ENCODE measurements at places on chromosomes 1 and 21. TPM values are rescaled to one million over a fixed set of nuclear protein-coding genes. Genes with fewer than 3 reads are reported as not detected.

DNA sequence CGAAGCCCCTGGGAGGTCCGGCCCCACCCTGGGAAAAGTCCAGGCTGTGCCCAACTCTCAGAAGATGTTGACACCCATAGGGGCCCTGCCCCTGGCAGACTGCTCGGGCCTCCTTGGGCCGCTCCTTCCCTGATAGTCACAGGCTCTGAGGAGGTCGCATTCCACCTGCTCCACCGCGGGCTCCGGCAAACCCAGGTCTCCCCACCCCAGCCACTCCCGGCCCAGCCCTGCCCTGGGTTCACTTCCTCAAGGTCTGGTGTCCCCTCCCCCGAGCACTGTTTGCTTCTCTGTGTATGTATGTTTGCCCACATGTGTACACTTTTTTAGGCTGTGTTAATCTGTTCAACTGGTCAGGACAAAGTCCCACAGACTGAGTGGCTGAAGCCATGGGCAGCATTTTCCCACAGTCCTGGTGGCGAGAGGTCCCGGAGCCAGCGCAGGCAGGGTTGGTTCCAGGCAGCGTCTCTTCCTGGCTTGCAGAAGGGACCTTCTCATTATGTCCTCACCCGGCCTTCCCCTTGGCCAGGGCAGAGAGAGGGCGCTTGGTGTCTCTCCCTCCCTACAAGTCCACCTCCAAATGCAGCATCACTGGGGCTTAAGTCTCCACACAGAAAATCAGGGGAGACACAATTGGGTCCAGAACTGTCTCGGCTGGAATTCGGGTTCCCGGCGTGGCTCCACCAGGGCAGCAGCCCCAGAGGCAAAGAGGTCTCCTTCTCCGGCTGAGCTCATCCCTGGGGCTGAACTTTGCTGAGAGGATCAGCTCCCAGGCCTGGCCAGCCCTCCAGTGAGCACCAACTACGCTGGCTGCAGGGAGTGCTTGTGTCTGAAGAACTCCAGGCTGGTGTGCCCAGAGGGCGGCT, 10.5 kb upstream of the PRXL2B start:
- peaks cover 12% of the 10 kb centered on the region for H3K4me1 ChIP-seq
- H3K27me3 ChIP-seq = no peaks in the 10 kb centered on the region
- peak; percentile 75 for DNase-seq

MNDA gene
- not detected for total RNA-seq

DNA sequence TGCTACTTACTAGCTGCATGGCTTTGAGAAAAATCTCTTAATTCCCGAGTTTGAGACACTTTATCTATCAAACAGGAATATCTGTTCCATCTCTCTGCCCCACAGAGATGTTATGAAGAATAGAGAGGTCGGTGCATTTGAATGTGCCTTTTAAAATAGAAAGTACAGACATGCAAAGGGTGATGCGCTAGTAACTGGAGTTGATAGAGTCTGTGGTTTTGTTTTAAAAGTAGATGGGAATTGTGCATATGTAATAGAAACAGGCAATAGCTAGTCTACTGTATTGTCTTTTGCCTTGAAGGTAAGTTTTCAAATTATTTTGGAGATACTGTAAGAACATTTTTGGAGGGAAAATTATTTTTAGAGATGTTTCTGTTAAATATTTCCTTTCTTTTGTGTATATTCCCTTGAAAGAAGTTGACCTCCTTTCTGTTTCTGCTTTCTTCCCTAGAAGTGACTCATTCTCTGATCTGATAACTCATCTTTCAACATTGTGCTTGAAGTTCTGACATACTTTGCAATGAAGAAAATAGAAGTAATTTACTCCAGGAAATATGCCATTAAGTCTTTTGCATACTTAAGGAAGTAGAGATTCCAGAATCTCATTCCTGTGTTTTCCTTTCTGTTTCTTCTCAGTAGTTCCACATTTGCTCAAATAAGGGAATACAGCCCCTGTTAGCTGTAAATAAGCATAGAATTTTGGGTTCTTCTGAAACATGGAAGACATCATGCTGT, 151.6 kb downstream of the SDCCAG8 start:
- no peaks in the 10 kb centered on the region for H3K36me3 ChIP-seq
- H3K4me1 ChIP-seq = no peaks in the 10 kb centered on the region
- H3K27me3 ChIP-seq = no peaks in the 10 kb centered on the region
- no peak overlapping the region for H3K27ac ChIP-seq

DNA sequence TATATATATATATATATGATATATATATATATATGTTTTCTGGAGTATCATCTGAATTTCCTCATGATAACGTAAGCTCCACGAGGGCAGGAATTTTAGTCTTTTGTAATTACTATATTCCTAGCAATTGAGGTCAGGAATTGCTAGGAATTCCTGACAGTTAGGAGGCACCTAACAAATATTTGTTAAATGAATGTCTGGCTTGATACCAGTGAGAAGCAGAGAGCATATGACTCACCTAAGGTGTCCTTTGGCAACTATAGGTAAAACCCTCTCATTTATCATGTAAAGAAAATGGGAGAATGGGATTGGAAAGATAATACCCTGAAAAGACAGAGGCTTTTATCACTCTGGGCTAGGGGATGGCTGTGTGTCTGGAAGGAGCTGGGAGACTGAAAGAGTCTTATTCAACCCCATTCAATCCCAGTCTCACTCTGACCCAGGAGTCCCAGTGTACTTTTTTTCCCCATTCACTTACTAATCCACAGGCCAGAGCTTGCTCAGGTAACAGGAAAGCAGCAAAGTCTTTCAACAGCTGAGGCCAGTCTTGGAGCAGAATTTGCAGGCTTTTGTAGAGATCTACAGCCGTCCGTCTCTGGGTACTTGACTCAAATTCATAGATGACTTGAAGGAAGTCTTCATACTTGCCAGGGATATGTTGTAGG, 71.2 kb downstream of the DAP3 start:
- H3K4me3 ChIP-seq = no peak overlapping the region
- no peak overlapping the region for H3K27ac ChIP-seq
- DNase-seq = no peak
- H3K27me3 ChIP-seq = no peaks in the 10 kb centered on the region
- peaks cover 2% of the 10 kb centered on the region for H3K36me3 ChIP-seq
- no peaks in the 10 kb centered on the region for H3K4me1 ChIP-seq

ATP6V1G3 gene
- total RNA-seq = 4.7 TPM

- H3K4me1 ChIP-seq = no peaks in the 10 kb centered on the region
- no peaks in the 10 kb centered on the region for H3K27me3 ChIP-seq
- H3K27ac ChIP-seq = no peak overlapping the region
- no peak overlapping the region for H3K4me3 ChIP-seq
Measured at GRCh38 chr1:20578062-20578461, 10.8 kb upstream of the CDA start.

GRCh38 chr1:41917835-41918449, 780 bp downstream of the HIVEP3 start:
- H3K36me3 ChIP-seq = no peaks in the 10 kb centered on the region
- no peaks in the 10 kb centered on the region for H3K27me3 ChIP-seq
- peak overlapping the region; percentile 34 for H3K4me3 ChIP-seq
- H3K27ac ChIP-seq = no peak overlapping the region
- H3K4me1 ChIP-seq = no peaks in the 10 kb centered on the region
- peak; percentile 12 for DNase-seq

CELF3 gene
- 1.1 TPM for total RNA-seq

- no peaks in the 10 kb centered on the region for H3K27me3 ChIP-seq
- H3K4me1 ChIP-seq = no peaks in the 10 kb centered on the region
- H3K4me3 ChIP-seq = no peak overlapping the region
Measured at GRCh38 chr21:29914326-29914725, 25.5 kb downstream of the GRIK1 start.

DNA sequence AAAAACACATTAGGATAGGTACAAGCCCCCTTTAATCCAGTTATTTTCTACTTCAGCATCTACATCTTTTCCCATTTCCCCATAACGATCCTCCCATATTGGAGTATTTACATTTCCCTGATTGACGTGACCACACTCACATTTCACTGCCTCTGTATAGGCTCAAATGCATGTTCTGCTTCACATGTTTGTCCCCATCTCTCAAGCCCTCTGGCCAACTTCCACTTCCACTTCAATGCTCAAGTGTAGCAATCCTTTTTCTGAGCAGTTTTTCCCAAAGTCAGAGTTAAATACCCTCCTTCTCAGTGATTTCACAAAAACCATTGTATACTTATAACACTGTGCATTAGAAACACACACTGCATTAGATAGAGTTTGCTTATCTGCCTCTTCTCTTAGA, 61.8 kb upstream of the TTLL7 start:
- DNase-seq = no peak
- H3K4me1 ChIP-seq = no peaks in the 10 kb centered on the region
- H3K27me3 ChIP-seq = no peaks in the 10 kb centered on the region

SH2D1B gene
- total RNA-seq = not detected

DRAM2 gene
- total RNA-seq = 29.0 TPM

LAMC1 gene
- total RNA-seq = 323 TPM

TDRD5 gene
- total RNA-seq = 0.52 TPM

SYCP1 gene
- total RNA-seq = not detected

GRCh38 chr1:155017041-155017945, 14.7 kb downstream of the ZBTB7B start:
- H3K27ac ChIP-seq = peak overlapping the region; percentile 76
- H3K36me3 ChIP-seq = peaks cover 1% of the 10 kb centered on the region
- H3K4me3 ChIP-seq = peak overlapping the region; percentile 6
- DNase-seq = peak; percentile 98

PALMD gene
- total RNA-seq = not detected

GRCh38 chr1:57959531-57960241, 535.8 kb upstream of the DAB1 start:
- no peak for DNase-seq
- H3K4me1 ChIP-seq = no peaks in the 10 kb centered on the region
- no peaks in the 10 kb centered on the region for H3K27me3 ChIP-seq
- H3K36me3 ChIP-seq = no peaks in the 10 kb centered on the region

CCDC30 gene
- 1.4 TPM for total RNA-seq

DNA sequence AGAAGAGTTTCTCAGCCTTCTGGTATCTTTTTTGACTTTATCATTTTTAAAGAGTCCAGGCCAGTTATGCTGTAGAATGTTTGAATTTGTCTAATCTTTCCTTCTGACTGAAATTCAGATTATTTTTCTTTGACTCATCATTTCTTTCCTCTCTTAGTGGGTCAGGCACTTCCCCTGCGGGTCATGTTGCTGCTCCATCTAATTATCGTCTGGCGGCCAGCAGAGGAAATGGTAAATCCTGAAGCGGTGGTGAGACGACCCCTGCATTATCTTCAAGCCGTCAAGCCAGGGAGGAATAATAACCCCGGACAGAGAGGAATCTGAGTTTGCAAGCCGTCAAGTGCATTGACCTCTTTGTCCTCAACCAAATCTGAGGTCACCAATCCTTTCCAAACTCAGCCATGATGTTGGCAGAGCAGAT, 102.1 kb downstream of the ADSS2 start:
- no peaks in the 10 kb centered on the region for H3K27me3 ChIP-seq
- H3K27ac ChIP-seq = no peak overlapping the region
- no peaks in the 10 kb centered on the region for H3K36me3 ChIP-seq

ACKR1 gene
- total RNA-seq = not detected

GRCh38 chr1:191592039-191592438, 566.2 kb upstream of the RGS18 start:
- no peaks in the 10 kb centered on the region for H3K4me1 ChIP-seq
- no peak overlapping the region for H3K27ac ChIP-seq
- H3K36me3 ChIP-seq = no peaks in the 10 kb centered on the region
- DNase-seq = no peak

FCGR2B gene
- total RNA-seq = not detected

GRCh38 chr1:66395202-66396061, 138.5 kb upstream of the SGIP1 start:
- H3K4me1 ChIP-seq = no peaks in the 10 kb centered on the region
- no peaks in the 10 kb centered on the region for H3K36me3 ChIP-seq
- no peak overlapping the region for H3K27ac ChIP-seq

MASP2 gene
- 0.32 TPM for total RNA-seq

- no peak for DNase-seq
- H3K4me3 ChIP-seq = no peak overlapping the region
- no peak overlapping the region for H3K27ac ChIP-seq
- H3K4me1 ChIP-seq = no peaks in the 10 kb centered on the region
Measured at GRCh38 chr1:29379443-29380073, 143.2 kb downstream of the PTPRU start.

TBX19 gene
- 2.8 TPM for total RNA-seq

- H3K36me3 ChIP-seq = no peaks in the 10 kb centered on the region
- DNase-seq = no peak
- H3K27ac ChIP-seq = peak overlapping the region; percentile 11
- H3K27me3 ChIP-seq = no peaks in the 10 kb centered on the region
- peaks cover 23% of the 10 kb centered on the region for H3K4me1 ChIP-seq
- H3K4me3 ChIP-seq = no peak overlapping the region
Measured at GRCh38 chr1:31580513-31580870, 4.2 kb downstream of the TINAGL1 start.

DNA sequence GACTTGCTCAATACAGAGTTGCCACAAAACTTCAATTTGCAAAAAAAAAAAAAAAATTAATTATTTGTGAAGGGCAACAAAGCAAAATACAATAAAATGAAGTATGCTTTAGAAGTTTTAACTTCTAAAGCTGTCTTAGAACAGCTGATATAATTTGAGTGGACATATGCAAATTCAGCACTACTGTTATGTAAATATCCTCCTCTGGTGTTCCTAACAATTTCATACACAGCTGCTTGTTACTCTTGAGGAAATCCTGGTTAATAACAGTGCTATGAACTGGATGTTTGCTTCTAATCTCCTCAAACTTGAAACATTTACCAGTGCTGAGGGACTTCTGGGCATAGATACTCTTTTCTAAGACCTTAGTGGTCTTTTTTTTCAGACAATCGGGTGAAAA, 69.6 kb upstream of the COL24A1 start:
- no peaks in the 10 kb centered on the region for H3K27me3 ChIP-seq
- H3K27ac ChIP-seq = no peak overlapping the region
- DNase-seq = no peak
- H3K4me1 ChIP-seq = no peaks in the 10 kb centered on the region
- H3K36me3 ChIP-seq = no peaks in the 10 kb centered on the region

ANGPTL3 gene
- total RNA-seq = 0.77 TPM

GRCh38 chr1:101161619-101162018, 75.2 kb upstream of the S1PR1 start:
- H3K27me3 ChIP-seq = no peaks in the 10 kb centered on the region
- no peaks in the 10 kb centered on the region for H3K4me1 ChIP-seq
- no peak overlapping the region for H3K27ac ChIP-seq
- no peak for DNase-seq
- no peak overlapping the region for H3K4me3 ChIP-seq

DNA sequence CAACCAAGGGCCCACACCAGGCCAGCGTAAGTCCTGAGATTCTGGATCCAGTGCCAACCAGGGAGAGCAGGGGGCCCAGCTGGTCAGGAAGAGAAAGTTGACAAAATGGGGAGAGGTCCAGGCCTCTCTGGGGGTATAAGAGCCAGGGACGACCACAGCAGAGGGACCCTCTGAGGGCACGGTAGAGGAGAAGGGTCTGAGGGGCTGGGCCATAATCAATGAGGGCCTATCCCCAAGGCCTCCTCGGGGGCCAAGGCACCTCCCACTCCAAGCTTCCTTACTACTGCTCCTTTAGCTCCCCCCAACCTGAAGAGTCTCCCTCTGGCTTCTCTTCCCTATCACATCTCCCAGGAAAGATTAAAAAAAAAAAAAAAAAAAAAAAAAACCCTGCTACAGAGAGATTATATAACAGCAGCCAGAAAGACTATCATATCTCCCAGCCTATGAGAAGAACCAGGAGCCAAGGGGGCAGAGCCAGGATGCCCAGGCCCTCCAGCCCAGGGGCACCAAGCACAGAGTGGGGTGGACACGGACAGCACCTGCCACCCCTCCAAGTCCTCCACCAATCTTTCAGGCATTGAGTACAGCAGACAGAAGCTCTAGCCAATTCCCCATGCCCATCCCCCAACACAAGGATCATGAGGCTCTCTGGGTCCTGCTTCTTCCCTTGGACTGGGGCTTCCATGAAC, 2.7 kb downstream of the MEF2D start:
- no peak overlapping the region for H3K4me3 ChIP-seq
- H3K4me1 ChIP-seq = peaks cover 22% of the 10 kb centered on the region
- DNase-seq = no peak
- H3K36me3 ChIP-seq = no peaks in the 10 kb centered on the region
- no peaks in the 10 kb centered on the region for H3K27me3 ChIP-seq

GRCh38 chr1:168079761-168080160, 57.0 kb downstream of the GPR161 start:
- H3K27ac ChIP-seq = peak overlapping the region; percentile 49
- H3K4me3 ChIP-seq = no peak overlapping the region
- peaks cover 9% of the 10 kb centered on the region for H3K36me3 ChIP-seq

Measured in Caco-2 (cell line).